ENCODE measurements at places on chromosomes 4 and X.

- DNase-seq = no peak
Observed at GRCh38 chrX:39787999-39788398, 309.8 kb downstream of the BCOR start.

DNA sequence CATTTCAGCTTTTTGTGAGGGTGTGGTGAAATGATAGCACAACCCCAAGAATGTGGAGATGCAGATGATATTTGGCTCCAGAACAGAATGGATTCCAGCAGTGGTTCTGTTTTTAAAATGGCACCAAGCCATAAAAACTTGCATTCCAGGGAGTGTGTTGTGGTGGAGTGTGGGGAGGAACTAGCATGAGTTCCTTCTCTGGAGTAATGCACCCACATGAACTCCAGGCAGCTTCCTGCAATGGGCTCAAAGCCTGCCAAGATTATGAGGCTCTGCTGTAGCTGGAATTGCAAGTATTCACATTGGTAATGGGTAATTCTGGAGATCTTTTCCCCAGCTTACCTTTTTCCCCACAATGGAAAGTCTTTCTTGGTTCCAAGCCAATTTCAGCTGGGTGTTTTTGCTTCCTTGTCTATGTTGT lies 161.4 kb downstream of the RAB28 start:
- no peak for DNase-seq

DNA sequence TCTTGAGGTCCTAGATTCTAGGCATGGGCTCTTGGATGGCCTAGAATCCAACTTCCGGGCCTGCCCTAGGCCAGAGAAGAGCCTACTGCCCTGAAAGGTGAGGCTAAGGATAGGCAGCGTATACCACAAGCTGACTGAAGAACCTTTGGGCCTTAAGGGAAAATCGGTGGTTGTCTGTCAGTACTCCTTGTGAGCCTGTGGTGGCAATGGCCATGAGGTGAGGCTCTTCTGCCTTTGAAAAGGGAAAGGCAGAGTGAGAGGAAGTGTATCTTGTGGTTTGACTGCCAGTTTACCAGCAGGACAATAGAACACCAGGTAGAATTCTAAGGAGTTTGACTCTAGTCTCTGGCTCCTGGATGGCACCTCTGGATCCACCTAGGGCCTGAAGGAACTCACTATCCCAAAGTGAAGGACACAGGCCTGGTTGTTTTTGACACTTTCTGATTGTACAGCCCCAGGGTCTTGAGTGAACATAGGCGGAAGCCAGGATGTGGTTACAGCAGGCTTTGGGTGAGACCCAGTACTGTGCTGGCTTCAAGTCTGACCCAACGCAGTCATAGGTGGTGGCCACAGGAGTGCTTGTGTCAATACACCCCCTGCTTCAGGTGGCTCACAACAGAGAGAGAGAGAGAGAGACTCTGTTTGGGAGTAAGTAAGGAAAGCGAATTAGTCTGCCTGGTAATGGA lies 20.9 kb downstream of the ITIH6 start:
- no peak for DNase-seq

GRCh38 chr4:47538825-47539154 lies 53.7 kb downstream of the ATP10D start:
- DNase-seq = no peak

- DNase-seq = no peak
Observed at GRCh38 chrX:64885850-64886249, 90.4 kb downstream of the ZC4H2 start.

DNA sequence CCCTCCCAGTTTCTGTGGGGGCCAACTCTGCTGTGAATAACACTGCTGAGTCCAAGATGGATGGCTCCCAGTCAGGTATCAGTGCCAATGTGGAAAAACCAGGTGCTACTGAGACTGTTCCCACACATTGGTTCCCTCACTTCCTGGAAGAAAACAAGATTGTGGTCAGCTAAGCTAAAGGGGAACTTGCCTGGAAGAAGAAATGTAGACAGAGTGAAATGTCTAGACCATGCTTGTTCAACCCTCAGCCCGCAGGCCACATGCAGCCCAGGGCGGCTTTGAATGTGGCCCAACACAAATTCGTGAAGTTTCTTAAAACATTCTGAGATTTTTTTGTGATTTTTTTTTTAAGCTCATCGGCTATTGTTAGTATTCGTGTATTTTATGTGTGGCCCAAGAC lies 28.6 kb upstream of the UTP14A start:
- DNase-seq = no peak

DNA sequence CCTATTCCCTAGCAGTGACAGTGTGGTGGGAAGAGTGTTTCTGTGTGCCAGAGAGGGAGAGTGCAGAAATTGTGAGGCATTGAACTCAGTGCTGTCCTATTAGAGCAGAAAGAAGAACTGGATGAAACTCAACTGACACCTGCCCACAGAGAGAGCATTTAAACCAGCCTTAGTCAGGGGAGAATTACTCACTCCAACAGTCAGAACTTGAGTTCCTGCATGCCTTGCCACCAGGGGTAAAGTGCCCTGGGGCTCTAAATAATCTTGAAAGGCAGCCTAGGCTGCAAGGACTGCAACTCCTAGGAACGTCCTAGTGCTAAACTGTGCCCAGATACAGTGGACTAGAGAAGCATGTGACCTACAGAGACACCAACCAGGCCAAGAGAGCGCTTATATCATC lies 12.8 kb downstream of the CYSLTR1 start:
- DNase-seq = no peak

DNA sequence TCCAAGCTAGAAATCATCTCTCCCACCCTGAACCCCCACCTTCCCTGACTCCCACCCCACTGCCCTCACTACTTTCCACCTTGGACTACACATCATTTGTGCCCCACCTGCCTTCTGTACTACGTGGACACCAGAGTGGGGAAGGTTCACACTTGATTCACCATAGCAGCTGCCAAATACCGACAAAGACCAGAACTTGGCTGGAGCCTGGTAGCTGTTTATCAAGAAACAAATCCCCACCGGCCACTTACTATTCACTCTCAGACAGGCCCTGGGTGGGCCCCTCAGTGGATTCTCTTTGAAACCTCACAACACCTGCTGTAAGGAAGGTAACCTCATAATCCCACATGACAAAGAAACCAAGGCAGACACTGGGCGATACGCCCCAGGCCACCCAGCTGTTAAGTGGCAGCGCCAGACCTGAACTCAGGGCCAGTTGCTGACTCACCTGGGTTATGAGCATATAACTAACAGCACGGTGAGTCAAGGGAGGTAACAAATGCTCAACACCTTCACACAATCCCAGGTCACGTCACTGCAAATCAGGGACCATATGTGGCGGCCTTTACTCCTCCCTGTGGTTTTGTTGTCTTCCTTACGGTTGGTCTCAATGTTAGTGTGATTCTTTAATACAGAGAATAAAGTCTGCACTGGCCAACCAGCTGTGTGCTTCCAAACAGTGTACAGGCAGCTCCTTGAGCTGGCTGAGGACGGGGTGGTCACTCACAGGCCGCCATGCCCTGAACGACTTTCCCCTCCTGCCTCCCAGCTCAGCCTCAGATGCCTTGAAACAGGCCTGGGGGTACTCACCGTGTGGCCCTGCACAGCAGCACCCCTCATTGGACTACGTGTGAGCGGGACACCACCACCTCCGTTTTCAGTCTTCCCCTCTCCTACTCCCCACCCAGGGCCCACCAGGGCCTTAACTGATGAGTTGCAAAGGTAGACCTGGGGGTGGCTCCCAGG lies 7.5 kb downstream of the WDR1 start:
- peak; percentile 54 for DNase-seq

- no peak for DNase-seq
Observed at GRCh38 chr4:6121941-6122340, 78.4 kb downstream of the JAKMIP1 start.

DNA sequence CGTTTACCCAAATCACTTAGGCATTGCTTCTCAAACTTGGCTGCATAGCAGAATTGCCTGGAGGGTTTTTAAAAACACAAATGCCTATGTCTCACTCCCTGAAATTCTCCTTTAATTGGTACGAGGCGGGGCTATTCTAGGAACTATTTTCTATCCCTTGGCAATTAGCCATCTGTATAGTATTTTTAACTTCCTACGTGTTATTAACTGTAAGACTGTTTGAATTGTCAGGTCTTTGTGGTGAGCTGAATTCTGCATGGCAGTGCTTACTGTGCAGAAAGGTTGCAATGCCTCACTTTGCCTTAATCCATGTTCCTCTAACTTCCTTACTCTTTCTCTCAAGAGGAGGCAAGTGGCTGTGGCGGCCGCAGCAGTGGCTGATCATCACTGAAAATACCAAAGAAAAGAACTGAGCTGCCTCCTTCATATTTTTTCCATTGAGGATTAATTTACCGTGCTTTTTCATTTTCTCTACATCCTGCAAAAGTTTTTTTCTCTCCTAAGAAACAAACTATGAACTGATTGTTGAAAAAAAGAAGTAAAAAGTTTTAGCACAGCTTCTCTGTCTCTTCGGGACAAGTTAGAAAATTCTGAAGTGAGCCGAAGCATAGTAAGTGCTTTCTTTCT lies at the start of gene SHROOM3:
Gene SHROOM3, plus strand, starts transcription at position 329 of the 627 bp plus-strand sequence. CDS start 824 bp downstream, outside the sequence.
- no peak for DNase-seq

DNA sequence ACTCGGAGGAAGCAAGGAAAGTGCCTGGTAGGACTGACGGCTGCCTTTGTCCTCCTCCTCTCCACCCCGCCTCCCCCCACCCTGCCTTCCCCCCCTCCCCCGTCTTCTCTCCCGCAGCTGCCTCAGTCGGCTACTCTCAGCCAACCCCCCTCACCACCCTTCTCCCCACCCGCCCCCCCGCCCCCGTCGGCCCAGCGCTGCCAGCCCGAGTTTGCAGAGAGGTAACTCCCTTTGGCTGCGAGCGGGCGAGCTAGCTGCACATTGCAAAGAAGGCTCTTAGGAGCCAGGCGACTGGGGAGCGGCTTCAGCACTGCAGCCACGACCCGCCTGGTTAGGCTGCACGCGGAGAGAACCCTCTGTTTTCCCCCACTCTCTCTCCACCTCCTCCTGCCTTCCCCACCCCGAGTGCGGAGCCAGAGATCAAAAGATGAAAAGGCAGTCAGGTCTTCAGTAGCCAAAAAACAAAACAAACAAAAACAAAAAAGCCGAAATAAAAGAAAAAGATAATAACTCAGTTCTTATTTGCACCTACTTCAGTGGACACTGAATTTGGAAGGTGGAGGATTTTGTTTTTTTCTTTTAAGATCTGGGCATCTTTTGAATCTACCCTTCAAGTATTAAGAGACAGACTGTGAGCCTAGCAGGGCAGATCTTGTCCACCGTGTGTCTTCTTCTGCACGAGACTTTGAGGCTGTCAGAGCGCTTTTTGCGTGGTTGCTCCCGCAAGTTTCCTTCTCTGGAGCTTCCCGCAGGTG lies 637 bp downstream of the AR start:
- no peak for DNase-seq

DNA sequence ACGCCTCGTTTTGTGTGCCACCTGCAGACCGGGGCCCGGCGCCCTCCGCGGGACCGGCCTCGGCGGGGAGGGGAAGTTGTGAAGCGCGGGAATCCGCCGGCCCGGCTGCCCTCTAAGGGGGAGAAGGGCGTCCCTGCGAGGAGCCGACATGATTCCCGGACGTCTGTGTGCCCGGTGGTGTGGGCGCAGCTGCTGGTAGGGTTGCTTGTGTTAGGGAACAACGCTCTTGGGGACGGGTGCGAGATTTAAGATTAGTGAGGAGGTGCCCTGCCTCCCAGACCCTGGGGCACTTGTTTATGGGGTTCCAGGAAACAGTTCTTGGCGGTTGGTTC lies 627 bp downstream of the CDKN2AIP start:
- DNase-seq = no peak

- no peak for DNase-seq
Observed at GRCh38 chr4:109701566-109702410, 1.5 kb downstream of the CASP6 start.

DNA sequence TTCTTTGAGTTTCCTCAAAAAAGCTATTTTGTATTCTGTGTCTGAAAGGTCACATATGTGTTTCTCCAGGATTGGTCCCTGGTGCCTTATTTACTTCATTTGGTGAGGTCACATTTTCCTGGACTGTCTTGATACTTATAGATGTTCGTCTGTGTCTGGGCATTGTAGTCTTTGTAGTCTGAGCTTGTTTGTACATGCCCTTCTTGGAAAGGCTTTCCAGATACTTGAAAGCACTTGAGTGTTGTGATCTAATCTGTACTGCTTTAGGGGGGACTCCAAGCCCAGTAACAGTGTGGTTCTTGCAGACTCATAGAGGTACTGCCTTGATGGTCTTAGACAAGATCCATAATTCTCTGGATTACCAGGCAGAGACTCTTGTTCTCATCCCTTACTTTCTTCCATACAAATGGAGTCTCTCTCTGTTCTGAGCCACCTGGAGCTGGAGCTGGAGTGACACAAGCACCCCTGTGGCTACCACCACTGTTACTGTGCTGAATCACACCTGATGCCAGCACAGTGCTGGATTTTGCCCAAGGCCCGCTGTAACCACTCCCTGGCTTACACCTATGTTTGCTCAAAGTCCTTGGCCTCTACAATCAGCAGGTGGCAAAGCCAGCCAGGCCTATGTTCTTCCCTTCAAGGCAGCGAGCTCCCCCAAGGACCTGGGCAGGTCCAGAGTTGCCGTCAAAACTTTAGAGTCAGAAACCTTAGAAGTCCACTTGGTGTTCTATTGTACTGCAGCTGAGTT lies 72.3 kb upstream of the EFHC2 start:
- DNase-seq = no peak

DNA sequence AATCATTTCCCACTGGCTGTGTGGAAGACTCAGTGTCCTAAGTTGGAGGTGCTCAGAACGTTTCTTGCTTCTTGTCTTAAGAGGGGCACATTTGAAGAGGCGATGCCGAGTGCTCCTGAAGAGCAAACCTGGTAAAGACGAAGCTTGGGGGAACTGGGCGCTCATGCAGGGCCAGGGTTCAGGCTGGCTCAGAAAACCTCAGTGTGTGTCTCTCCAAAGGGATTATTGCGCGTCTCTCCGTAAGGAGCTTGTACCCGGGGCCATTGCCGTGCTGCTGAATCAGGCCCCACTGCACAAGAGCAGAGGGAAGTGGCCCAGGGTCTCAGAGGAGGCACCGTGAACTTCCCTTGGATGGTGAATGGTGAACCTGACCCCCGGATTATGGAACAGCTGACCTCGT lies 44.4 kb downstream of the PSAPL1 start:
- DNase-seq = no peak

DNA sequence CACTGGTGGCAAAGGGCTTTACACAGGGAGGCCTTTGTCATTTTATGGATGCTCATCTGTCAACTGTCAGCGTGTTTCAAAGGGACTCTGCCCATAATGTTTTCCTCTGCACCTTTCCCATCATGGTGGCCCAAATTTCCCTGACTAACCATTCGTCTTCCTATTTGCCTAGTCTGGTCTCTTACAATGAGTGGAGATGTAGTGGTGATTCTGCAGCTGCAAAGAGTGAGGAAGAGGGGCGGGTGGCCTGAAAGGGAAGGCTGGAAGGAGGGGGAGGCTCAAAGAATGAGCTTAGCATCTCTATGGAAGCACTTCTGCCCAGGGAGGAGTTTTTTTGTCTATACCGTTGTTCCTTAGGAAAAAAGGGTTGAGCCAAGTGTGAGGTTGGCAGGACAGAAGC lies 447.5 kb downstream of the NKX6-1 start:
- no peak for DNase-seq

Measured in CD4-positive, alpha-beta T cell treated with Interleukin-10 for 1 hour (primary cell).